NCI-H2081 (cell line): ENCODE measurements at places on chromosomes 2 and 18.

DNA sequence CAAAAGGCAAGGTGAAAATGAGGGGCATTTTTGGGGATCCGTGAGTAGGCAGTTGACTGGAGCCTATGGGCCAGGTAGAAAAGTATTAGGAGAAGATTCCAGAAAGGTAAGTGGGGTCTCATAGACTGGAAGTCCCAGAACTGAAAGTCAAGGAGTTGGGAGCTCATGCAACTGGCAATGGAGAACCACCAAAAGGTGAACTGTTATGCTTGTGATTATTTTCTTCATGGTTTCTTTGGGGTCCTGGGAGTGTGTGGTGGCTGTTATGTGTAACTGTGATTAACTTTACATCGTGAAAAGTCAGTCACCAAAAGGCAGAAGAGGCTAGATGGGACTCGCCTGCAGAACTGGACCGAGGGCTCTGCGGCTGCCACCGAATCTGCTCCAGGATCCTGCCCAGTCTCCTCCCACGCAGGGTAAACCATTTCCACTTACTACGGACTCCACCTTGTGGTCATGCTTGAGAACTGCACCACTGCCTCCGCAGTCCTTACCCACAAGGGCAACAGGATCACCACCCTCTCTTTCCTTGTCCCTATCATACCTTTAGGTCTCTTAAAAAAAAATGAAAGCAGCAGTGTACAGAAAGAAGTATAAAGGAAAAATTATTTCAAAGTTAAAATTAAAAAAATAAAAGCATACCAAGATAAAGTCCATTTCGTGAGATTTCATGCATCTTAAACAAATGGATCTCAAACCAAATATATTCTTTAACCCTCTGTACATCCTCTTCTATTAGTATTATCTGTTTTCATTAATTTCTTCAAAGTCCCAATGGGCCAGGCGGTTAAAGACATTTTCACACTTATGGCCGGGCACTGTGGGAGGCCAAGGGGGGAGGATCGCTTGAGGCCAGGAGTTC, 15.6 kb upstream of the CEP68 start:
- peak; percentile 77 for DNase-seq

DNA sequence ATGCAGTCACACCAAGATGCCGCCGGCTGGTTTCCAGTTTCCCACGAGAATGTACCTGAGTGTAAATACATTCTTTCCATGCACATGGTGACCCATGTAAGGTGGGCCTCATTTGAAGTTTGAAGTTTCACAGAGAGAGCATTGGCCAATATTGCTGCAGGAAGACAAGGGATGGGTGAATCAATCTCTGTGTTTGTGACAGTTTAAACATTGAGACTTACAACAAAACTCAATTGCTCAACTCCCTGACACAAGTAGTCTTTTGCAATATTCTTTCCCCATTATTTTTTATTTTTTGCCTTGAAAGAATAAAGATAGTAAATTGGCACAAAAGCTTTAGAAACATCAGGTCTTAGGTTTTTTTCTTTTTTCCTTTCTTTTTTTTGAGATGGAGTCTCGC, 5.1 kb downstream of the SERPINB2 start:
- DNase-seq, result no peak

DNA sequence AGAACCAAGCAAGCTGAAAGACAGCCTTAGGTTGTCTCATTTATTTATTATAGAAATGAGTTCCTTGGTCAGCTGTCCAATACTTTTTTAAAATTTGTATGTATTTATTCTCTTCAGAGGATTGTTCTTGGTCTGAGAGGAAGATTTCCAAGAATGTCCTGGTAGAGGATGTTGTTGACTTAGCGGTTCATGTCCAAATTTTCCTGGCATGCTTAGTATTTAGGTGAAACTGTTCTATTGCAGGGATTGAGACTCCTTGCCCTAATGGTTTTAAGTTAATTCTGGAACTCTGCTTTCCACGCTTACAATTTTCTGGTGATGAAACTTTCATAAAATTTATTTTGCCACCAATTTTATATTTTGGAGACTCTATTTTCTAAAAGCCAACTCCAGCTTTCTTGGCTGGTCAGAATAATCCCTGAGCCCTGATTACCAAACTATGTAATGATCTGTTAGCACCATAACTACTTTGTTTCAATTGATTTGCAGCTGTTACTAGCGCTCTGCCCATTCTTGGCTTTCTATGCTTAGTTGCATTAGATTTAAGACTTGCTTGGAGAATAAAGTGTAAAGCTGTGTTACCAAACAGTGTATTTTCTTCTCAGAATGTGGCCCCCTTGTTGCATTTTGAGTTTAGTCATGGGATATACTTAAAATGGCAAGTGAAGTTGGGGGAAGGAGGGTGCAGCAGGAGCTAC, 1868.8 kb upstream of the CELF4 start:
- no peak for DNase-seq

- peak; percentile 98 for DNase-seq
Observed at GRCh38 chr2:150487537-150488429, at the start of gene RND3. Gene RND3, minus strand, starts transcription at chr2:150487667. Its CDS starts 250 bp downstream, at chr2:150487417.

GRCh38 chr2:28587526-28588291, 91.8 kb downstream of the PLB1 start:
- no peak for DNase-seq

- DNase-seq, result no peak
Observed at GRCh38 chr18:48802543-48803290, 148.0 kb downstream of the SMAD7 start.

GRCh38 chr18:12946549-12947284, 1.1 kb upstream of the SEH1L start:
- DNase-seq, result peak; percentile 49

GRCh38 chr2:26305540-26305939, 40.4 kb upstream of the SELENOI start:
- DNase-seq, result no peak

DNA sequence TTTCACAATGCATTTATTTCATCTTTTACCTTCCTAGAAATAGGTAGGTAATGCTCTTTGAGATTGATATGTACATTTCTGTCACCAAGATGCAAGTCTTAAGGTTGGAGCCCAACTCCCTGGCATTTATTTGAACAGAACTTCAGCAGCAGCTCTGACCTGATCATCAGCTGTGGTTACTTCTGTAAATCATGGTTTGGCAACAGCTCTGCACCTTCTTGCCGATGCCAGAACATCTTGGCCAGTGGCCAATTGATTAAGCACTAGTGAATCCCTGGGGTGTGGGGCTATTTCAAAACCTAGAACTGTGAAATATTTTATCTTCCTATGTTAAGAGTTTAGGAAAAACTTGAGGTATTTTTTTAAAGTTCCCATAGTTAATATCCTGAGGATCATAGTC, 124.8 kb upstream of the NYAP2 start:
- DNase-seq, result peak; percentile 89

- DNase-seq, result no peak
Observed at GRCh38 chr18:66393463-66393862, 210.4 kb downstream of the CDH19 start.

DNA sequence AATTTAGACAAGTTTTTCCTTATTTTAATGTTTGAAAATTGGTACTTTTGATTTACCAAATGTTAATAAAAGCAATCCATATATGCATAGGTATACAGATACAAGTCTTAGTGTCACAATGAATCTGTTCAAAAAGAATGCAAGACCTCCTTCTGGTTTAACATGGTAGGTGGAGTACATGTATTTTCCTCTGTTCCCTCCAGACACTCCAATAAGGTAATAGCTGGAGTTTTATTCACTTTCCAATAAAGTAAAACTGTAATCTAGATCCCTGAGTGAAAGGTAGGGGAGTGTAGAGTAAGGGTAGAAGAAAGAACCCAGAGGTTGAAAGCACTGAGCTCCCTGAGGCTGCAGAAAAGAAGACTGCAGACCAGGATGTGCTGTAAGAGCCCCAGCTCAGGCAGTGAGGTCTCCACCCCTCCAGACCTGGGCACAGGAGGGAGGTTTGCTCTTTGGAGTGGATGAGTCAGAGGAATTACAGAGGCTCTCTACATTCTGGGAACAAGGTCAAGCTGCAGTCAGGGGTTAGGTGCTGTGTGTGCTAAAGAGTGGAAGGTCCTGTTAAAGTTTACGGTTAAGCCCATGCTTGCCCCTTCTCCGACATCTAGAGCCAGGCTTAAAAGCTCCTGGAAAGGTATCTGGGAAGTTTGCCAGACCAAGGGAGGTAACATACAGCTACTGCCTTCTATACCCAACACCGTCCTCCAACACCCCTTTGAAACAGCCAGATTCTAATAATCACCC, 27.6 kb upstream of the STAT1 start:
- no peak for DNase-seq

- no peak for DNase-seq
Observed at GRCh38 chr18:63872586-63872985, 14.9 kb upstream of the SERPINB2 start.

- no peak for DNase-seq
Observed at GRCh38 chr2:137237055-137237454, 471.7 kb downstream of the THSD7B start.

DNA sequence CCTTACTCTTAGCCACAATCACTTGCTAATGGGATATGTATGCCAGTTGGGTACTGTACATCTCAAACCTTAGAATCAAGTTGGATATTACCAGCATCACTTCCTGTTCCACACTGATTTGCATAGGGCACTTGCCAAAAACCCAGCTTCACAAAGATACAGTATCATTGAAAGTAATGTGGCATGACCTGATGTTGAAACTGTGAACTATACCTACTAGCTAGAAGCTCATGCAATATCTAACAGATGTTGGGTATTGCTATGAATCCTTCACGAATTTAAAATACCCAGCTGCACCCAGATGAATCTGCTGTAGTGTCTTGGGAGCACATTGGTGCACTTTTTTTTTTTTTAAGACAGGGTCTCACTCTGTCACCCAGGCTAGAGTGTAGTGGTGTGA, 6.5 kb upstream of the STAMBP start:
- DNase-seq, result no peak

DNA sequence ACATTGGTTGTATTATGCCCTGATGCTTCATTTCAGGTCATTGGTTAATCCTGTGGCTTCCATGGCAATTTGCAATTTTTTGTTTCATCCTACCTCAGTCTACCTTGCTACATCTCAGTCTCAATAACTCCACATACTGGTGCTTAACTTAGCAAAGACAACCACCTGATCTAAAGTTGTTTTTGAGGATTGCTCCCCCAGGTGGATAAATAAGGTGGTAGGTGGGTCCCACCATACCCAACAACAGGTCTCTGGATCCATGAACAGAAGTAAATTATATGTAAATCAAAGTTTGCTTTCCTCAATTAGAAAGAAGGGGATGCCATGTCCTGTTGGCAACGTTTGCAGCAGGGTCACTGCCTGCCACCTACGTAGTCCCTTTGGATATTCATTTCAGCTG, 7.0 kb downstream of the XIRP2 start:
- no peak for DNase-seq

- no peak for DNase-seq
Observed at GRCh38 chr18:58599106-58599505, 29.8 kb downstream of the ALPK2 start.

DNA sequence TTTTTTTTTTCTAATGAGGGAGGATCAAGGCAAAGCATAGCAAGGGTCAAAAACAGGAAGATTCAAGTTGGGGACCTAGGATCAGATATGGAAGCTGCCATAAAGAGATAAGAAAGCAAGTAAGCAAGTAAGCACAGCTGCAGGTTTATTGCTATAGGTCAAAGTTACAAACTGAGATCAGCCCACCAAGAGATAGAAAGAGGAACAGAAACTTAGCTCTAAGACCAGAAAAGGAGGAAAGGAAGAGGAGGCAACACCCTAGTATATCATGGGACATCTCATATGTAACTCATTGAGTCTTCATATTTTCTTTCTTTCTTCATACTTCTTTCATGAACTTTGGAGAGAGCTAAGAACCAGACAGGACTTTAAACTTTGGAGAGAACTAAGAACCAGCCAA, 295.9 kb upstream of the CRIM1 start:
- DNase-seq, result no peak

GRCh38 chr2:163630836-163631235, 105.0 kb downstream of the FIGN start:
- DNase-seq, result no peak

GRCh38 chr18:10421859-10422258, 32.6 kb upstream of the APCDD1 start:
- no peak for DNase-seq

GRCh38 chr18:35618696-35619095, 37.2 kb downstream of the GALNT1 start:
- no peak for DNase-seq

- DNase-seq, result no peak
Observed at GRCh38 chr2:238717084-238717483, 130.8 kb upstream of the TWIST2 start.

DNA sequence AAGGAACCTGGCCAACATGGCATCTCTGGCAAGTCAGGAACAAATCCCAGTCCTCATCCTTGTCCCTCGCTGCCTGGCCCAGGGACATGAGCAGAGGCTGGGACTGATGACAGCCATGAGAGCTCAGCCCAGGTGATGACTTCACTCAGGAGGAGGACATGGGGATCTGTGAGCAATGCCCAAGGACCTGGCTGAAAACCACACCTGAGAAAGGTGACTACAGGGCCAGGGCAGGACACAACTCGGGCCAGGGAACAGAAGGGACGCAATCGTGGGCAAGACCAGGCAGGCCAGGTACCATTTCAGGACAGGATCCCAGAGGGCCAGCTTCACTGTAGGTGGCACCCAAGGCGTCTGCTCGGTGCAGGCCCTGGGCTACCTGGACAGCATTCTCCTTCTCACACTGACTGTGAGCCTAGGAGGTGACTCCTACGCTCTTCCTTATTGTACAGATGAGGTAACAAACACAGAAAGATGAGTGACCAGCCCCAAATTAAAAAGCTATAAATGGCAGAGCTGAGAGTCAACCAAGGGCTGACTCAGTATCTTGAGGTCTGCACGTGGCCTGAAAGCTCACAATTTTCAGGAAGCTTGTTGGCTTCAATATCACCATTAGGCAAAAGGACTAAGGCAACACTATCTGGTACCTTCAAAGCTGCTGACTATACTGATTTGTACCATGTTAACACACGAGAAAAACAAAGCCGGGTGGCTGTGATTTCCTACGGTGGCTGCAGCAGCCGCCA, 141.1 kb downstream of the EIPR1 start:
- no peak for DNase-seq

DNA sequence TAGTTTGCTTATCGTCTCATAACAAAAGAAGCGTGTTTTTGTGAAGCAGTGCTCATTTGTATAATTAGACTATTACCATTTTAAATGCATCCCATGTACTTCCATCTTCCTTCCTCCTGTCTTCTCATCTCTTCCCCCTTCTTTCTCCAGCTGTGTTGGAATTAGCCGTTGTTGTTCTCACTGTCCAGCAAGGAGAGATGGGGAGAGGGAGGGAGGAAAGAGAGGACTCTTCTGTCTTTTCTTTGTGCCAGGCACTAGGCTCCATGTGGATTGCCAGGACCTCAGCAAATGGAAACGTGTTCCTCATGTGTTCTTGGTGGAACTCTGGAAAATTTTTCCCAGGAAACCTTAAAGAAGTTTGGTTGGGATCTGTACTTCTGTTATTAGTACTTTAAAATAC, 131.7 kb downstream of the PHLPP1 start:
- DNase-seq, result no peak
